ENCODE measurements at places on chromosomes 4 and X.

DNA sequence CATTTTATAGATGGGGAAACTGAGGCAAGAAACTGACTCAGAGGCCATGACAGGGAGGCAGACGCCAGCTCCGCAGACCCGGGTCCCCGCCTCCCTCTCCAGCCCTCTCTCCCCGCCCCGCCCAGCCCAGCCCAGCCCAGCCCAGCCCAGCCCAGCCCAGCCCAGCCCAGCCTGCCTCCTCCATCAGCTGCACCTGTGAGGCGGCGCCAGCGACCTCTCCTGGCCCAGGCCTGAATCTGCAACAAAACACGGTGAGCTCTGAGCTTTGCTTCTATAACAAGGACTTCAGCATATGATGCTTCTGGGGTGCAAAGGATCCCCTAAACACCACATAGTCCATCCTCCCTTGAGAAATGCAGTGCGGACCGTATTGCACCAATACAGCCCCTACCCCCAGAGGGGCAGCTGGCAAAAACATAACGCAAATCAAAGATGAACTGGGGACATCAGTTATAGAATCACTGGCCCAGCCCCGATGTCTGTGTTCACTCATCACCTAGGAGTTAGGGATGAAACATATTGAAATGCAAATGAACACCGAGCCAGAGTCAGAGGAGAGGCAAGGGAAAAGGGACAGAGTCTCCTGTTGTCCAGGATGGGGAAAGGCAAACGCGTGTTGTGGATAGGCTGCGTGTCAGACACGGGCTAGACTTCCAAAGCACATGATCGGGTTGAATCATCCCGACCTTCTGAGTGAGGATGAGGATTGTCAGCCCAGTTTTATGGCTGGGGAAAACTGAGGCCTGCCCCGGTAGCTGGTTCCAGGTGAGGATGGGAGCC is 216.1 kb upstream of the PSAPL1 start:
- peak; percentile 50 for DNase-seq

- no peak for DNase-seq
These were observed 8.6 kb upstream of the ZXDA start for GRCh38 chrX:57918750-57919436.

DNA sequence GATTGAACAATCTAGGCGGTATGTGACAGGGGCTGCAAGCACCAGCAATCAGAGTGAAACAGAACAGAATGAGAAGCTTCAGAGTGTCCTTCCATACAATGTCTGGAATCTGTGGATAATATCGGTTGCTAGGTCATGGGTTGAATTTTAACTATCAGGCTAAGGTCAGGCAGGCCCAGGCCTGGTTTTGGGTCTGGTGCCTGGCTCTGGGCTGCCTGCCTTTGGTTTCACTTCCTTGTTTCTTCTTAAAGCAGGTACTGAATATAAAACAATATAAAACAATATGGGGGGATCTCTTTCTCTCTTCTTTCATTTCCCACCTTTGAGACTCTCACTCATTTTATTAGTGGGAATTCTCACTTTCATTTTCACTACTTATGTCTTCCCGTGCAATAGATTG is 962.0 kb downstream of the CCSER1 start:
- no peak for DNase-seq

DNA sequence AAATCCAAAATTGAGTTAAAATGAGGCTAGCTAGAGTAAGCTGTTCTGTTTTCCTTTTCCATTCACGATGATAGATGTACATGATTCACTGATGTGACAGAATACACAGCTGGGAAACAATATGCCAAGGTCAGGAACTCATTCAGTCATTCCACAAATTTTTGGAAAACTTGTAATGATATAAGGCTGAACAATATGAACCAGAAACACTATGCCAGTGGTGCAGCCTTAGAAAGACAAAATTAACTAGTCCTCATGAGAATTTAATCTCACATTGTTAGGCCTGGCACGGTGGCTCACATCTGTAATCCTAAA is 50.0 kb upstream of the NDST3 start:
- no peak for DNase-seq

DNA sequence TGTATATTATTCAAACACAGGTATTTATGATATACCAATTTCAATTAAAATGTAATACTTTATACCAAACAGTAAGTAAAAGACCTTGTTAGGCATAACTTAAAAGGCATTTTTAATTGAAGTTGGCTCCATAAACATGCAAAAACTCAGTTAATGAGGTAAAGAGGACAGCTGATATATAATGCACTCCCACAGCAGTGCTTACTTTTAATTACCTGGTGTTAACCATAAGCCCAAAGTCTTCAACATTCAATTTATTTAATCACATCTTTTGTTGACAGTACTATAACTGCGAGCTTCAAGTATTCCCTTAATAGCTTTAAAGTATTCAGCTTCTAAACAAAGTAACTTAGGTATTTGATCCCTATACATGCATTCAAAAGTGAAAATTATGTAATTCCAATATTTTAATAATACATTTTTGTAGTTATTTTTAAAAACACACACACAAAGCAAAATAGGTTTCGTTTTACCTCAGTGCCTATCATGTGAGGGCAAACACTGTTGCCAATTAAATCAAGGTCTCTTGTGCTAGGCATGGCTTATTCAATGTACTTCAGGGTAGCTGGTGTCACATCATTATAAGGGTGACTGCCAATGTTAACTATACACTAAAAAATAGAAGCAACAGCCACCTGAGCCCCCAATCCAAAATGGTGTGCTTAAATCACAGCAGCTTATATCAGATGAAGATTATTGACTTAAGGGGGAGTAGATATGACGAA is 197.1 kb downstream of the LRBA start:
- DNase-seq, result no peak

All from chondrocyte (in vitro differentiated cells).